ENCODE measurements at places on chromosomes 5 and 9. TPM values are rescaled to one million over a fixed set of nuclear protein-coding genes. Genes with fewer than 3 reads are reported as not detected.

C9orf152 gene
- polyA plus RNA-seq, result 10.3 TPM

ADGRD2 gene
- 0.15 TPM for polyA plus RNA-seq

PCDHB2 gene
- polyA plus RNA-seq, result 11.9 TPM

NRG2 gene
- polyA plus RNA-seq, result 8.9 TPM

ZNF169 gene
- 11.2 TPM for polyA plus RNA-seq

SLU7 gene
- 72.6 TPM for polyA plus RNA-seq

SLC23A1 gene
- polyA plus RNA-seq, result 1.7 TPM

DDX4 gene
- polyA plus RNA-seq, result not detected

SLCO6A1 gene
- polyA plus RNA-seq, result not detected

- no peak for DNase-seq
These were observed 89.8 kb downstream of the CD180 start for GRCh38 chr5:67106626-67107342.

DNA sequence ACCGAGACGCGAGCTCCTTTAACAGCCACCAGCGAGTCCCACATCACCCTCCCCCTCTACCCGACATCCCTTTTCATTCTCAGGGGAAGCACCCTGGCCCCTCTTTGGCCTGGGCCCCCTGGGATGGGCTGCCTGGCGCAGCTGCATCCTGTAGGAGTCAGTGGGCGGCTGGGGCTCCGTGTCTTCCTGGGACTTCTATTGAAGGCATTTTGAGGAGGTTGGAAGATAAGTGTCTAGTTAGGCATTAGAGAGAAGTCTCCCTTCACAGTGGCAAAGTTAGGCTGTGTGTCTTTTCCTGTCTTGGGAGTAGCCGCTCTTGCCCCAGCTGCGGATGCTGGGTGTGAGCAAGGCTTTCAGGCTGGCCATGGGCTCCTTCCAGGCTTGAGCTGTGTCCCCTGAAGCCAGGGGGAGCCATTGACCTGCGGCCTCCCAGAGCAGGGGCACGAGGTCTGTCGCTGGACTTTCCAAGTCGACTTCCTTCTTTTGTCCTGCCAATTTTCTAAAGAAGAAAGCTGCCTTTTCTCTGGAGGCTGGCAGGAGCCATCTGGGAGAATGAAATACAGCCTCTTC, 18.6 kb upstream of the NKD2 start:
- peak; percentile 74 for DNase-seq

GRCh38 chr5:125877248-125877647, 546.0 kb upstream of the GRAMD2B start:
- no peak for DNase-seq

DNA sequence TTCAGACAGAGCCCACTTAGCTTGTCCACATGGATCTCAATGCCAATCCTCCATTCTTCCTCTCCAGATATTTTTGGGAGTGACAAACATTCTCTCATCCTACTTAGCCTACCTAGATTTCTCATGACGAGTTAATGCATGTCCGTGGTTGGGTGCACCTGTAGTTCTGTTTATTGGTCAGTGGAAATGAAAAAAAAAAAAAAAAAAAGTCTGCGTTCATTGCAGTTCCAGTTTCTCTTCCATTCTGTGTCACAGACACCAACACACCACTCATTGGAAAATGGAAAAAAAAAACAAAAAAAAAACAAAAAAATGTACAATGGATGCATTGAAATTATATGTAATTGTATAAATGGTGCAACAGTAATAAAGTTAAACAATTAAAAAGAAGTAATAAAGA, 59.0 kb downstream of the BASP1 start:
- no peak for DNase-seq

GRCh38 chr5:52627740-52628139, 160.0 kb upstream of the ITGA1 start:
- no peak for DNase-seq

- no peak for DNase-seq
These were observed 111.4 kb downstream of the C9orf50 start for GRCh38 chr9:129509533-129509928.

DNA sequence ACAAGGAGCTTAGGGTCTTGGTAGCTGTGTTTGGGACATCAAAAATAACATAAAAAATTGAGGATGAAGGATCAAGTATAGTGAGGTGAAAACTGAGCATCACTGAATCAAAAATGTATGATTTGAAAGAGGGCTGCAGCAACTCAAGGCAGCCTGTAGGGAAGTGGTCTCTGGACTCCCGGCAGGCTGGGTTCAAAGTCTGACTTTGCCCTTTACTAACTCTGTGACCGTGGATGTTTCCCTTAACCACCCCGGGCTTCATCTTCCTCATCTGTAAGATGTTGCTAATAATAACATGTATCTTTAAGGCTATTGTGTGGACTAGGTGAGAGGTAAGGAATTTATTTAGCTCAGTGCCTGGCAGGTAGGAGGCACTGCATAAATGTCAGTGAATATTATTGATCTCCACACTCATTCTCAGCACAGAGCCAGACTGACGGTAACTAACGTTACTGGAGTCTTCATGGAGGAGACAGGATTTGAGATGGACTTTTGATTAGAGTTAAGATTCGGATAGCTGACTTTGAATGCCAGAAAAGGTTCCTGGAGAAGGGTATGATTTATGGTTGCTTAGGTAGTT, 367.3 kb downstream of the NDUFS4 start:
- no peak for DNase-seq

DNA sequence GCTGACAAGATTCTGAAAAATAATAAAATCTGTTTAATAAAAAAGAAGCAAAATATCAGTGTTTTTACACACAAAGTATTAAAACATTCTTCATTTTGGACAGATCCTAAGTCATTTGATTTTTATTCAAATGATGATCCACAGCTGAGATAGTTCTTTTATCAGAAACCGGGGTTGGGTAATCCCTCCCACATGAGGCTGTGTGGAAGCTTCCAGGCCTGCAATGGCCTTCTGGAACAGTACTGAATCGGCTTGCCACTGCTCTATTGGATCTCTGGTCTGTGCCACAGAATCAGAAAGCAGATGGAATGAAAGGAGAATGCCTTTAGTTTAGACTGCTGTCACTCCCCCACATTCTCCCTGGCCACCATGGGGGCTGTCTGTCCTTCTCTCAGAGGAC, 6.1 kb upstream of the C5orf58 start:
- DNase-seq, result no peak

- no peak for DNase-seq
These were observed 81.5 kb upstream of the ARAP3 start for GRCh38 chr5:141763541-141763940.

DNA sequence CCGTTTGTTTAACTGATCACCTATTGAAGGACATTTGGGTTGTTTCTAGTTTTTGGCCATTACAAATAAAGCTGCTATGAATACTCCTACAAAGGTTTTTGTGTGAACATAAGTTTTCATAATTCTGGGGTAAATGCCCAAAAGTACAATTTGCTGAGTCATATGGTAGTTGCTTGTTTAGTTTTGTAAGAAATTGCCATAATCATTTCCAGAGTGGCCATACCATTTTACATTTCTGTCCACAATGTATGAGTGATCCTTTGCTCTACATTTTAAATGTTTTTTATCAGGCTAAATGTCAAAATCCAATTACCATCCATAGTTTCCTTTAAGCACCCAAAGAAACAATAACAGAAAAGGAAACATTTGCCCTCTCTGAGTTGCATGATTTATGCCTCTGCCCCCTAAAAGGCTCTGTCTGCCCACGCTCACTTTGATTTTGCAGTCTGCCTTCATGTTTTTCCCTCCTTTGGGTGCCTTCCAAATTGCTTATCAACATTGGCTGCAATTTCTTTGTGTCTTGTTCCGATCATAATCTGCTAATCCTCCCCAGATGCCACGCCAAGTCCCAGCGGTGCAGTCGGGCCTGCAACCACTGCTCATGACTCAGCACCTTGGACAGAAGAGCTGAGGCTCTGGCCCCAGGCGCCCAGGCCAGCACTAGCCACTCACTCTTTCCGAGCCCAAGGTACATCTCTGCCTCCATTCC, 339.2 kb downstream of the PIK3R1 start:
- DNase-seq, result no peak

- no peak for DNase-seq
These were observed 292.4 kb downstream of the TRIM32 start for GRCh38 chr9:116979456-116979855.

DNA sequence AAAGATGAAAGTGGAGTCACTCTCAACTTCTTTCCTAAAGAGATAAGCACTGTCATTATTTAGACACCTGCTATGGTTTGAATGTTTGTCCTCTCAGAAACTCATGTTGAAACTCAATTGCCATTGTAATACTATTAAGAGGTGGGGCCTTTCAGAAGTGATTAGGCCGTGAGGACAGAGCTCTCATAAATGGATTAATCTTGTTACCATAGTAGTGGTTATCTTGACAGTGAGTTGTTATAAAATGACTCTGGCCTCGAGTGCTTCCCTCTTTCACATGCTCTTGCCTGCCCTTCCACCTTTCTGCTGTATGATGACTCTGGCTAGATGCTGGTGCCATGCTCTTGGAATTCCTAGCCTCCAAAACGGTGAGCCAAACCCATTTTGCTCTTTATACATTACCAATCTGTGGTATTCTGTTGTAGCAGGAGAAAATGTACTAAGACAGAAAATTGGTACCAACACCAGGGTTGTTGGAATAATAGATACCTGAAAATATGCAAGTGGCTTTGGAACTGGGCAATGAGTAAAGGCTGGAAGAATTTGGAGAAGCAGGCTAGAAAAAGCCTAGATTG, 38.0 kb downstream of the GDA start:
- DNase-seq, result no peak

DNA sequence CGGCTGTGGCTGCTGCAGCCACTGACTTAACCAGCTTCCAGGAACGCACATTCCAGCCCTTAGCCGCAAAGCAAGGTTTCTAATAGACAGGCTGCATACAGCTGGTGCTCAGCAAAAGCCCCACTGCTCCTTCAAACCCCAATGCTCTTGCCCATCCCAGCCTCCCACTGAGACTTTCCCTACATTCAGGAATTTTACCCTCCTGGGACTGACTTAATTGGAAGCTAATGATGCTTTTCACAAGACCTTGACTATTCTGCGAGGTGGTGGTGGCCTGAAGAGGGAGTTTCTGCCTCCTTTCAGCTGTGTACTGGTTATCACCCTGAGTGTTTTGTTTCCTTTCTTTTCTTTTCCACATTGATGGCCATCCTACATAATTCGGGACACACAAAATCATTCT, 164.9 kb upstream of the IRX1 start:
- no peak for DNase-seq

GRCh38 chr5:150549735-150550134, 41.8 kb downstream of the NDST1 start:
- DNase-seq, result no peak

DNA sequence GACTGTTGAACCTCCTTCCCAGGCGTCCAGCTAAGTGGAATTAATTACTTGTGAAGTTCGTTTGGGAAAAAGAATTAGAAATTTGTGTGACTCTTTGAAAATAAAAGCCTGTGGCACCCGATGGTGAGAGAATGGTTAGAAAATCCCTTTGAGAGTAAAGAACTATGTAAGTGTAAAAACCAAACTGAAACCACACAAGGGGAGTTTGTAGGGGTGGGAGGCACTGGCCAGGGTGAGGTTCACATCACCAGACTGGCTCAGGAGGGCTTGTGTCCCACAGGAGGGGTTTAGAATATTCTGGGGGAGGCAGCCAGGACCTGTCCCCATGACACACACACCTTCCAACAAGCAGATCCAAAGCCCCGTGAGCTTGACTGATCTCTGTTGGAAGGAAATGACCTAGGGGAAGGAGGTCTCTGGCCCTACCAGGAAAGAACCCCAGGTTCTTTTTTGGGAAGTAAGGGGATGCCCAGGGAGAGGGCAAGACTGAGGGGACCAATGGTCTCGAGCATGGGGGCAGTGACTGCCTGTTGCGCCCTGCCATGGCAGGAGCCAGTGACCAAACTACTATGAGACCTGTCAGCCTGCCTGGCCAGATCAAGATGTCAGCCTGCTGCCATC, 4.3 kb downstream of the SPATA24 start:
- no peak for DNase-seq

- no peak for DNase-seq
These were observed 133.2 kb upstream of the PANK3 start for GRCh38 chr5:168712280-168712924.

- DNase-seq, result peak; percentile 58
These were observed 24.2 kb downstream of the PCDHGC5 start for GRCh38 chr5:141512911-141513626.

DNA sequence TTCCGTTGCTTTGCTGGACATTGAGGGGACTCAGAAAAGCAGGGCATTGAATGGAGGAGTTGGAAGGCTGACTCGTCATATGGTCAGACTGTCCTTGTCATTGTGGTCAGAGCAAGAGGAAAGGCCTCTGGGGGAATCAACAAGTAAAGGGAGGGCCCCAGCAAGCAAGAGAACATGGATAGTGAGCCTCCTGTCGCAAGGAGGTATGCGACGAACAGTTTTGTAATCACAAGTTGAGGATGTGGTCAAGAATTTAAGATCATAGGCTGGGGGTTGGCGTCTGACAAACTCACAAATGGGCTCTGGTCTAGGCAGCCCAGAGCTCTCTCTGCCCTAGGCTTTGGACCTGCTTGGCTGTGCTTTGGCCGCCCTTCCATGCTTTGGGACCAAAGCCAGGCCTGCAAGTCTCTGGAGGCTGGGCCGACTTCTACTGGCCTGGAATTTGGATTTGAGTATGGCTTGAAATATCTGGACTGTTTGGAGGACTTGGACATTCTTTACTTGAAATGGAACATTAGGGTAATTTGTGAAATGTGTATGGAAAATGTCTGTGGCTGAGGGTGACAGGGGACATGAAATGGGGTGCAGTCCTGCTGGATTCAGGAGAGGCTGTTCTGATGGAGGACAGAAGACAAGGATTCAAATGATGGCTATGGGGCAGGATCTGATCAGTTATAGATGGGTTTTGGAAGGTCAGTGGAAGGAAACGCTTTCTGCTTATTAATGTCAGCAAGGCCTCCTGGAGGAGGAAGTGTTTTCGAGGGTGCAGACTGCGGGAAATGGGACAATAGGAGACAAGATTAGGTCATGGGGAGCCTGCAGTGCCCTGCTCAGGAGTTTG, 19.2 kb upstream of the NDST1 start:
- peak; percentile 76 for DNase-seq

- DNase-seq, result no peak
These were observed 299.3 kb upstream of the POU5F2 start for GRCh38 chr5:94040591-94041148.

DNA sequence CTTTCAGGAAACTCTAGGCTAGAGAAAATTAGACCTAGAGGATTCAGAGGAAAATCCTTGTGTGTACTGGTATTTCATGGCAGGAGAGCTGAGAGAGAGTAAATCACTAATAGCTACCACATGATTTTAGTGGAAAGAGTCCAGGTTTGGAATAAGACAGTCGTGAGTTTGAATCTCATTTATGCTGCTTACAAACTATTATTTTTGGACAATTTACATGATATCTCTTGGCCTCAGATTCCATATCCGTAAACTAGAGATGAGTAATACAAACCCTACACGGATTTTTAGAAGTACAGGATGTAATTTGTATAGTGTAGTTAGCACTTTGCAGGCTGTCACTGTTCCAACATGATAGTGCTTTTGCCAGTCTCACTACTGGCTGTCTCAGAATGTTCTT, 2.7 kb downstream of the IL31RA start:
- DNase-seq, result no peak

All from right lung (tissue), 10 donors.